ENCODE measurements at places on chromosomes 2 and 18. TPM values are rescaled to one million over a fixed set of nuclear protein-coding genes. Genes with fewer than 3 reads are reported as not detected.

DNA sequence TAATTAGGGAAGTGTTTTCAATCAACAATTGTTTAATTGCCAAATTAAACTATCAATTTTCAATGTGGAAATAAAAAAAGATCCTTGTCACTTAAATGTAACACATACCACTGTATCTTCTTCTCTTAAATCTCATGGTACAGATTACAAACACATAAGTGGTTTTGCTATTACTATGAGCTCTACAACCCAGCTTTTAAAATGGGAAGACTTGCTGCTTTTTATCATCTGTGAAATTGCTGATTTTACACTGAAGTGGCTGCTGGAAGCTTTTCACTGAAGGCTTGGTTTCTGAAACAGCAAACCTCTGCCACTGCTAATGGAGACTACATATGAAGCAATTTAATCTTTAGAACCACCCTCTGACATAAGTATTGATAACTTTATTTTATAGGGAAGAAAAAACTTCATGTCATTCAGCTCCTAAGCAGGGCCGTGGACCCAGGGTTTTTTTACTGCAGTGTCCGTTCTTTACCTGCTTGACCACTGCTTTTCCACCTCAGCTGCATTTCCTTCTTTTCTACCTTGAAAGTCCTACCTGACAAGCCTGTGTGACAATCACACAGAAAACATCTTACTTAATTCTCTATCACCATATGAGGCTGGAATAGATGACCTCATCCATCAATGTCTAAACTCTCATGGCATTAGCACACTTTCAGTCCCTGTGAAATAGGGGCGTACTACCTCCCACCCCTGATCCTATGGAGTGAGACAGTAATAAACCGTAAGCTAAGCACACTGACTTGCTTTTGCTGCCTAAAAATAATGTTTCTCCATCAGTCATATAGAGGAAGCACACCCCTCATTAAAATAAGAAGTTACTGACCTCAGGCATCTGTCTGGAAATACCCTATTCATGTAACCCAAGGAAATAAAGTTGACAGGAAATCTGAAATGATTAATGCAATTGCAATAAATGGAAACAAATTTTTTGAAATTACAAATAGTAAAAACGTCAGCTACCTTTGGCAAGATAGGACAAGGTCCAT lies 19.2 kb upstream of the SLC8A1 start:
- DNase-seq = no peak

DNA sequence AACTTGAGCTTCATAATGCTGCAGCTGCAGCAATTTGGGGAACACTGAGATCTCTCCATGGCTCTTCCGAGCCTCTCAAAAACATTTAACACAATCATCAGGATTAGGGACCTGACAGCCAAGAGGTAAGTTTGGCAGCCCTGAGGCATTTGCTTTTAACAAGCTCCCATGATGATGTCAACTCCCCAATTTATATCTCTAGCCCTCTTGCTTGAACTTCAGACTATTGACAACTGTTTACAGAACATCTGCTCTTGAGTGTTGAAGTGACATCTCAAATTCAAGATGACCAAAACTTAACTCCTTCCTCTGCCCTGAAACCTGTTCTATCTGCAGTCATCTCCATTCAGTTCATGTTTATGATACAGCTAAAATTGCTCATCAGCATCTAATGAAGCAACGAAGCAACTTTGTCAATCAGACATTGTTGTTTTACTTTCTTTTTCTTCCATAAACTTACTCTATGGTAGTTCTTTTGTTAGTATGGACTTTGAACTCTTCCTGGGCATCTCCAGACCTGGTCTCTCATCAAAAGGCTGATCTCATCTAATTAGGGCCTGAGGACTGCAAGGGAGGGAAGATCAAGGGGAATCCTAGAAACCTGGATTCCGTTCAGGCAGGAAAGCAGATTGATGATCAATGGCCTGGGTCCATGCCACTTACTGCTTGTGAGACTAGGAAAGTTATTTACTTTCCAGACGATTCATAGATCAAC lies 48.1 kb downstream of the SEMA4F start:
- no peak for DNase-seq

GRCh38 chr2:212940816-212941215 lies 210.6 kb downstream of the IKZF2 start:
- DNase-seq = no peak

DNA sequence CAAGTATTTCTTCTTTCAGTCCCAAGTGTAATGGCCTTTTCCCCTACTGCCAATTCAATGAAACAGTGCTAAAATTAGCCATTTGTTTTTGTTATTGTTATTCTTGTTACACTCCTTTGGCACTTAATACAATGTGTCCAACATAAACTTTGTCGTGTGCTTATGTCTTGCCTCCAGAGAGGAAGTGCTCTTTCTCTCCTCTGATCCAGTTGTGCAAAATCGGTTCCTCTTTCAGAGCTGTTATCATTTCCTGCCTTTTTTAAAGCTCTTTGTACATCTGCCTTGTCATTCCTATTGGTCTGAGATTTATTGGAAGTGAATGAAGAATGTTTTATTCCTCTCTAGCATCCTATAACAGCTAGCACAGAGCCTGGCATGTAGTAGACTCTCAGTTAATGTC lies 623.2 kb upstream of the ID2 start:
- no peak for DNase-seq

DNA sequence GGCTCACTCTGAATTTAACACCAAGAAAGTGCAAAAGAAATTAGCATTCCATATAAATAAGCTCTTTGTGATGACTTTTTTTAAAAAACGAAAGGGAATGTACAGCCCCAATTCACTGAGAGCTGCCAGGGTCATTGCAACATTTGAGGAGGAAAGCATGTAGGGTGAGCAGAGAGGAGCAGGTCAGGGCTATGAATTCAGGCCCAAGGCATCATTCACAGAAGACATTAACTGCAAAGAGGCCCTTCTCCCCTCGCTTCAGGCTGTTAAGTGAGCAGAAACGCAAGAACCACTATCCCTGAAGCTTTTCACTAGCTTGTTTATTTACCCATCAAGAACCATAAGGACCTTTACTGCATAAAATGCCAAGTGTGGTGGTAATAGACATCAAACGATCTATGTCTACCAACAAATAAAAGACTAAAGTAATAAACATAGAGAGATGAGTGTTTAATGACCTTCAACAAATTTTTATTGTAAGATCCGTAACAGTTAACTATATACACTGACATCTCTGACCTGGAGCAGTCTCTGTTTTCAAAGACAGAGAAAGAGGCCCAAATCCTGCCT lies 333.1 kb upstream of the HNRNPA3 start:
- DNase-seq = no peak

GRCh38 chr2:238055841-238056240 lies 5.0 kb upstream of the SCLY start:
- no peak for DNase-seq

- DNase-seq = no peak
Measured at GRCh38 chr2:168819829-168820489, 17.5 kb downstream of the NOSTRIN start.

GRCh38 chr2:190343089-190343535 lies 277 bp upstream of the INPP1 start:
- no peak for DNase-seq

DNA sequence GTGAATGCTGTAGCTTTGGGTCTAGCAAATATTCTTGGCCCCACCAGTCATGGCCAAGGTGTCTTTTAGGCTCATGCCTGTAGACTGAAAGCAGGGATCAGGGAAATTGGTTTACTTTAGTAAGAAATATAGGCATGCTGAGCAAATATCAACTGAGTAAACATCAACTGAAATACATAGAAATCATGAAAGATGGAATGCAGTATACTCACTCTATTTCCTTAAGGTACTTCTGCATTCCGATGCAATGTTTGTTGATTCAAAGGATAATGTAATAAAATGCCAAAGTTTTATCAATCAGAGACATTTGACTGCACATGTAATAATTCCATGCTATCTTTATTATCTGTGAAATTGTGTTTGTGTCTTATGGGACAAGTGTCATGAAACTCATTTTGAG lies 19.6 kb upstream of the IL1R1 start:
- no peak for DNase-seq

DNA sequence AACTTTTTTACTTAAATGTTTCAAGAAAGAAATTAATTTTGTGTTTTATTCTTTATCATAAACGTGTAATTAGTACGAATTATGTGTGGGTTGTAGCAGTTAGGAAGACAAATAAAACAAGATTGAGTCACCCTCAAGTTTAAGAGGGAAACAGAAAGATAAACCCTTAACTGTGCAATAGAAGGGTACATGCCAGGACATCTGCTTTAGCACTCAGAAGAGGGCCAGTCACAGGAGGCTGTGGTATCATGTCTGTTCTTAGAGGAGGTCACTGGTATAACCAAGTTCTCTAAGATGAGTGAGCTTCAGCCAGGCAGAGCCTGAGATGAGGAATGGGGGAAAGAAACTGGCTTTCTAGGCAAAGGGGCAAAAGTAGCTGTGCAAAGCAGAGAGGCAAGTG lies 42.4 kb upstream of the GRHL1 start:
- DNase-seq = no peak

GRCh38 chr2:37638973-37639372 lies 32.5 kb downstream of the CDC42EP3 start:
- DNase-seq = no peak

DNA sequence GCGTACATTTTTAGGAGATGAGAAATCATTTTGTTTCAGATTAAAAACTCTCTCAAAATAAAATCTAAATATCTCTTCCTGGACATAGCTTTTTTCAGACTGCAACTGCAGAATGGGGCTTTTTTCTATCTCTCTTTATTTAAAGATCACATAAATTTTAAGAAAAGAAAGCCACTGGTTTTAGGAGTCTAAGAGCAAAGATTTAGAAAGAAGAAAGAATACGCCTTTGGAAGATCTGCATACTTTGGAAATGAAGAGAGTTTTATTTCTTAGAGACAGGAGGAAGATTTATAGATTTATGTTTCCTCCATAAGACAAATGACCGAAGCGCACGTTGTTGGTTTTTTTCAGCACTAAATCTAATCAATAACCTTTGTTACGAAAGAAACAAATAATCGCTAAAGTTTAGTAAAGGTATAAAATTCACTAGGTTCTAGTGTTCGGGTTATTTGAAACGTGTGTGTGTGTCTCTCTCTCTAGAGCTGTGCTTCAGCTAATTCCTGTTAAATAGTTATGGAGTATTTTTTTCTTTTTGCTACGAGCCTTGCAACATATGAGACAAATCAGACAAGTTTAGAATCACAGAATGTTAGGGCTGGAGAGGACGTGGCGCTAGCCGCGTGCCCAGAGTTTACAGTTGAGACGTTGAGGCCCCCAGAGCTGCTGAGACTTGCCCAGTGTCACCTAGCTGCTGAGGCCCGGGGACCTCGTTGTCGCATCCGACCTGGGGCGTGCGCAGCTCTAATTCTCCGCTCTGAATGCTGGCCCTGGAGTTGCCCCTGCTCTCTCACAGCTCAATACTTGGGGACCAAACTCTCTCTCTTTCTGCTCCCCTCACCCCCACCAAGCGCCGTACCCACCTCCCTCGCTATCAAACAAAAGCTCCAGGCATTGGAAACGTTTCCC lies 69.9 kb downstream of the CTAGE1 start:
- no peak for DNase-seq

GRCh38 chr2:204401114-204401513 lies 144.2 kb upstream of the PARD3B start:
- no peak for DNase-seq

DNA sequence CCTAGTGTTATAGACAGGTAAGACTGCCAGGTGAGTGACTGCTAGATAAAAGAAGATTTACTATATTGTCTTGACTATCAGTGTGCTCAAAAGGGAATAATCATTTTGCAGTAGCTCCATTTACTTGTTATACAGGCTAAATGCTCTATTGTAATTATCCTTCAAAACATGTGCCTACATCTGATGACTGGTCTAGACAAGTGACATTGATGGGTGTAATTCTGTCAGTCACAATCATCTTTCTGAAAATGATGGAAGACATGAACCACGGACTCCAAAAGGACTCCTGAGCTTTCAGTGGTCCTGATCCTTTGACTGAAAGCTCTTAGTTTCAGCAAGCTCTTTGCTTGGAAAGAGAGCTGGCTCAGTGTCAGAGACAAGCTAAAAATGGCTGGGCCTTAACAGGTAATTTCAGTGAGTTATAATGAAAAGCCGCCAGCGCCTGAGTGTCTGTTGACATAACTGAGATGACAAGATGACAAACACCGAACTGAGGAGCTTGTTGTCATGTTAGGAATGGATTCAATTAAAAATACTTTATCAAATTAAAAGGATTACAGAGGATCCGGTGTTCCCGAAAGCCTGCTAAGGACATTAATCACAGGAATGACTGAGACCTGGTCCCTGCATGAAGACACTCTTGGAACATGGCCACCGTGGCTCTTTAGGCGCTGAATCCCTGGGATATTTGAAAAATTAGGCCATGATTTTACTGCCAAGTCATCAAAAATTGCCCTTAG lies 141.7 kb downstream of the CMPK2 start:
- no peak for DNase-seq

Gene GLI2
- not detected for total RNA-seq

Gene RESP18
- total RNA-seq = not detected

Gene AMMECR1L
- 13.1 TPM for total RNA-seq
